ENCODE measurements at places on chromosomes 6 and 20.

- DNase-seq: no peak
These were observed 52.4 kb downstream of the NINL start for GRCh38 chr20:25532971-25533391.

- DNase-seq: no peak
These were observed 15.2 kb downstream of the GSTA3 start for GRCh38 chr6:52894285-52894684.

DNA sequence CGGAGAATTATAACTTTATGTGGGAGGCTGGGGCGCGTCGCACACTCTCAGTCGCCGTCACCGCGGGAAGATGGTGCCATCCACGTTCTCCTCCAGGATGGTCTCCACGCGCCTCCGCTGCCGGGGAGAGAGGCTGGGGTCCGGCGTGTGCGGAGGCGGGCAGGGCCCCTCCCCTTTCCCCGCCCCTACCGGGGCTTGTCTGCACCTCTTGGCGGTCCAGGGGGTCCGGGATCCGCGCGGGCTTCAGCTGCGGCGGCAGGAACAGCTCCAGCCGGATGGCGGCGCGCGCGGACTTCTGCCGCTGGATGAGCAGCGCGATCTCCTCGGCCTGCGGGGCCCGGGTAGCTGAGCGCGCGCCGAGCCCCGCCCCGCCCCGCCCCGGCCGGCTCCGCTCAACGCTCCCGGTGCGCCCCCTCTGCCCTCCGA lies 807 bp downstream of the LKAAEAR1 start:
- DNase-seq: peak; percentile 62

- no peak for DNase-seq
These were observed 39.4 kb upstream of the VEGFA start for GRCh38 chr6:43730634-43731033.

DNA sequence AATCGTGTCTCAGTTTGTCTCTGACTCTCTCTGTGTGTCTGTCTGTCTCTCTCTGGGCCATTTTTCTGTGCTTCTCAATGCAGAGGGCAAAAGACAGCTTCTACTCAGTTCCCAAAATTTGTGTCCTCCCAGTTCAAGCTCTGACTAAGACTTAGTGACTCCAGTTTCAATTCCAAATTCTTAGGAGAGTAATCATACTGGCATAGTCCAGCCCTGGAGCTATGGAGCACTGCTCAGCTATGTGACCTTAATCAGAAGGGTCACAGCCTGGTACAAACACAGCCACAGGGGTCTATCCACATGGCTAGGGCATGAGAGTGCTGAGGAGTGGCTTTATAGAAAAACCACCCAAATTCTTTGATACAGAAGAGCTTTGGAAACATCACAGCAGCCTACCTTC lies 91.9 kb downstream of the FOXF2 start:
- no peak for DNase-seq

GRCh38 chr6:111150577-111150976 lies 63.3 kb downstream of the SLC16A10 start:
- no peak for DNase-seq

DNA sequence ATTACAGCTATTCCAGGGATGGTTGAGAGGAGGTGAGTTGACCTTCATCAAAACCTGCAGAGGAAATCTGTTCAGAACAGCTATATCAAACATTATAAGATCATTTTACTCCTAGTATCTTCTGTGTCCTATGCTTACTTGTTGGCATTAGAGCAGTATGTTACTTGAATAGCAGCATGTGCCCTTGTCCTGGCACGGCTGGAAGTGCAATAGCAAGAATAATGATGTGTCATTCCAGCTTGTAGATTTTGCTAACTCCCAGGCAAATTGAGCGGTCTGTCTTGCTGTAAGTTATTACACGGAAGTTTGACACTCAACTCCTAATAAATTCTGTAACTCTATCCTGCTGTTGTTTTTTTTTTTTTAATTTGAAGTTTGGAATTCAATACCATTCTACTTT lies 385.5 kb downstream of the TENT5A start:
- DNase-seq: no peak

DNA sequence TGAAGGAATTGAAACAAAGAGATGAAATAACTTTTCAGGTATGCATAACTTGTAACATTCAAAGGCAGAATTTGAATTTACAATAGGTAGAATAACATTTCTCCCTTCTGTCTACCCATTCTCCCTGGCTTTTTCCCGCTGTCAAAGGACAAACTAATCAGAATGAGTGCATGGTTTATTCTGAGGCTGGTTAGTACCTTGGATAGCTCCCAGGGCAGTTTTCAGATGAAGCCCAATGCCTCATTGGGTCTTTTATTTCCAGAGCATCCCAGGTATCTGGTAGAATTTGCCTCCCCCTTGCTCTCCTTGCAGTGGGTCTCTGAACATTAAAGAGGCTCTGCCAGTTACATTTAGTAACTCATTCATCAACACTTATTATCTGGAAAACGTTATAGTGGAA lies 665.5 kb downstream of the BCKDHB start:
- DNase-seq: no peak

DNA sequence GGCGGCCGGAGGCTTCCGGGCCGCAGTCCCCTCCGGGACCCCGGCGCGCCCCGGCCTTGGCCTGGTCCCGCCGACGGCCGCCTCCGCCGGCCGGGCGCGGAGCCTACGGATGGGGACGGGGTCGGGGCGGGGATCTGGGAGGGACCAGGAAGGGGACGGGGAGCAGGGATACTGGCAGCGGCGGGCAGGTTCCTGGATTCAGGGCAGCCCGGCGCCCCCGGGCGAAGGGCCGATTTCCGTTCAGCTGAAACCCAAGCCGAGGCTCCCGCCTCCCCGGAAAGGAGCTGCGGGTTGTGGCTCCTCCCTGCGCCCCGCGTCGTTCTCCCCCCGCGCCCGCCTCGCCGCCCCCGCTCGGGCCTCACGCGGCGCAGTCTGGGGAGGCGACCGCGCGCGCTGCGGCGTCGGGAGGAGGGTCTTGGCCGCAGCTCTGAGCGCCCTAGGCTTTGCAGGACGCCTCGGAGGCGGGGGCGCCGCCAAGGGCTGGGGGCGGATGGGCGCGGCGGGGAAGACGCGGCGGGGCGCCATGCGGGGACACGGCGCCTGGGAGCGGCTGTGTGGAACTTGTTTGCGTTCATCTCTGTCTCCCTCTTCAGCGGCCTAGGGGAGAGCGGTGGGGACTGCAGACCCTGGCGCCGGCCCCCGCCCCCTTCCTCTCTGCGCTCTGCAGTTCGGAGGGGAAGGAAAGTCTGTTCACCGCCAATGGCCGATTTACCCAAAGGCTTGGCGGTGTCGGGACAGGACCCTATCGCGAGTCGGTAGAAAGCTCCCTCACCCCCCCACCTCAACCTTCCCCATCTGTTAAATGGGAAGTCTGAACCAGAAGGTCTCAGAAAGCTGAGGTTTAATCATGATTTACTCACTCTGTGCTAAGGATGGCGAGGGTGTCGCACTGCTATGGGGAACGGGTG lies 22.7 kb upstream of the TMEM181 start:
- DNase-seq: no peak

- DNase-seq: no peak
These were observed 245.0 kb downstream of the TTLL2 start for GRCh38 chr6:167569879-167570278.

GRCh38 chr6:169997930-169998218 lies 246.5 kb downstream of the ERMARD start:
- DNase-seq: no peak

GRCh38 chr20:21503345-21503744 lies 10.5 kb downstream of the NKX2-2 start:
- DNase-seq: no peak

GRCh38 chr20:45905505-45906079 lies 6.4 kb downstream of the PLTP start:
- DNase-seq: no peak

GRCh38 chr6:50902260-50902659 lies 83.6 kb downstream of the TFAP2B start:
- no peak for DNase-seq

DNA sequence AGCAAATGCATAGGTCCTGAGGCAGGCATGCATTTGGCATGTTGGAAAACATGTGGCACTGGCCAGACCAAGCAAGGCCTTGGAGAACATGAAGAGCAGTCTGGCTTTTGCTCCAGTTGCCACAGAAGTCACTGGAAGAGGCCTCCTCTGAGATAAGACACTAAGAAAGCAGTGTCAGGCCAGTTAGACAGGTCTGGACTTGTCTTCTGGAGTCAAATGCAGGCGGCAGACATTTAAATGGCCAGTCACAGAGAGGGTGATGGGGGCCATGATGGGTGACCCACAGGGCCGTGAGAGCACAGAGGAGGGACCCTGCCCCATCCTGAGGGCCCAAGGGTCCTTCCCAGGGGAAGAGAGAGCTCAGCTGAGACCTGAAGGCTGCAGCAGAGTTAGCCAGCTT lies 26.7 kb upstream of the ADA start:
- DNase-seq: no peak

DNA sequence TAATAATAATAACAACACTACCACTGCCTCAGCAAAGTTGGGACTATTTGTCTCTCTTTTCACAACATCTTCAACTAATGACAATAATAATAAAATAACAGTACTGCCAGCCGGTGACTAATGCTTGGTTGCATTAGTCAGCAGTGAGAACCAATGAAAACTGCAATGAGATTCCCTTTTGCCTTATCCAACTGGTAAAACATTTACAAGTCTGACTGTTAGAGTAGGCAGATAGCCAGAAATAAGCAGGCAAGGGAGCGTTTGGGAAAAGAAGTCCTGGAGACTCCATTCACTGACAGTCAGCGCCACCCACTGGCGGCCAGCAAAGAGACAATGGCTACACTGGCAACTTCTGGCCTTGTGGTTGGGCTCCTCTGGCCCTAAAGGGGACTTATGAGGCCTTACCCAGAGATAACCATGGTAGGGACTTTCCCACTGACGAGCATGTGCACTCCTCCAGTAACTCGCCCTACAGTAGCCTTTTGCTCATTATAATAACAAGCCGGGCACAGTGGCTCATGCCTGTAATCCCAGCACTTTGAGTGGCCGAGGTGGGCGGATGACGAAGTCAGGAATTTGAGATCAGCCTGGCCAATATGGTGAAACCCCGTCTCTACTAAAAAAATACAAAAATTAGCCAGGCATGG lies 3.4 kb upstream of the NSFL1C start:
- no peak for DNase-seq

- DNase-seq: no peak
These were observed 268.3 kb upstream of the FAM83B start for GRCh38 chr6:54578261-54578660.

DNA sequence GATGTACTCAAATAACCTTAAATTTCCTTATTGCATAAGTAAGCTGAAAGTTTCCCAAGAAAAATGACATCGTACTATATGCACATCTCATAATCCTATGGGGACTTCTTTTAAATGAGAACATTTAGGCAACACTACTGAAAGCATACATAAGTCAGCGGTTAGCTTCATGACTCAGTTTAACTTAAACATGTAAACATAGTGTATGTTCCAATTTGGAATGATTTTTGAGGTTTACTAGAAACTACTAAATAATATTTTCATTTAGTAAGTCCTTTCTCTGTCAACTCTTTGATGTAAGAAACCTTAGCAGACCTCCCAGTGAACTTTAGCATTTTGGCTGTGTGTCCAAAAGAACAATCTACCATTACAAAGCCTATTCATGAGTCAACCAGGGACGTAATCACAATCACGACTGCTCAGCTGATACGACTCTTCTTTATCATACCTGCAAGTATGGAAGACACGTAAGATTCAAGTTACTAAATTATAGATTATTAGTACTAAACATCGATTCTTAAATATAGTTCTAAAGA lies 19.3 kb downstream of the HIVEP2 start:
- no peak for DNase-seq

GRCh38 chr6:148203970-148204369 lies 138.7 kb upstream of the SASH1 start:
- DNase-seq: peak; percentile 27

- no peak for DNase-seq
These were observed at the start of gene BMP7 for GRCh38 chr20:57266291-57267157. BMP7 (minus strand) TSS chr20:57266641; CDS start chr20:57266122, 519 bp downstream.

- no peak for DNase-seq
These were observed 478.2 kb downstream of the CD83 start for GRCh38 chr6:14595751-14596150.

GRCh38 chr6:35230950-35231349 lies 17.2 kb downstream of the SCUBE3 start:
- DNase-seq: no peak

DNA sequence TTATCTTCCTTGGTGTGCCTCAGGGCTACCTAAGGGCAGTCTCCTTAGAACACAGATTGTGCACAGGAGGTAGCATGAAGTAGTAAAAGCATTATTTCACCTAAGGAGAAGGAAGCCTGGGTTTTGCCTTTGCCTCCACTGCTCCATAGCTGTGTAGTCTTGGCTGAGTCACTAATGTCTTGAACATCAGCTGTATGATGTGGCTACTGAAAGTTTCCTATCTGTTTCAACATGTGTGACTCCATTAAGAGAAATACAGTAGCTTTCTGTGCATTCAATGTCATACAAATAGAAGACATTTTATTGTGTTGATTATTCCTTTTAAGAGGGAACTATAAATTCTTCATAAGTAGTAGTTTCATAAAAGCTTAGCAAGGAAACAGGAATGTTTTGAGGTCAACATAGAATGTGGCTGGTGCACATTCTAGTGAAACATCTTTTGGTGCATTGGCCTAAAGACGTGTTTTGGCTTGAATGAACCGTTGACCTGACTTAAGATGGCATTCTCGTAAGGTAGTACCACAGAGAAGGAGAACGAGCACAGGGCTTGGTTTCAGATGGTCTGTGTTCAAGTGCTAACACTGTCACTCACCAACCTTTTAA lies 70.6 kb downstream of the CTNNBL1 start:
- DNase-seq: no peak

DNA sequence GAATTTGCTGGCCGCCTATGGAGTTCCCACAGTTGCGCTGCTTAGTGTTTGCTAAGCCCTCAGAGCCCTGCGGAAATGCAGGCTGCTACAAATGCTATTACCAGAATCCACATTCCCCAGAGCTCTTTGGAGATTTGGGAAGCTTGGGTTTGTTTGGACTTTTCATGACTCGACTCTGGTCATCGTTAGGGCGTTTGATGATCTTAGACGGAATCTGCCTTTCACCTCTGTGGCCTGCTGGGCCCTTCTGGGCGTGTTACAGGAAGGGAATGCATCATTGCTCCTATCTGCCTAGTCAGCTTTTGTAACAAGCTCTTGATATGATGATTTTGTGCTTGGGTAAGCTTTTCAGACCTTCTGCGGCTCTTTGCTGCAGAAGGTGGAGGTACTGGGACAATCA lies 50.8 kb downstream of the EYA2 start:
- no peak for DNase-seq

GRCh38 chr6:138997136-138997535 lies 9.1 kb upstream of the REPS1 start:
- no peak for DNase-seq

All from CD8-positive, alpha-beta T cell (primary cell).